ENCODE measurements at places on chromosomes 5 and 9.

DNA sequence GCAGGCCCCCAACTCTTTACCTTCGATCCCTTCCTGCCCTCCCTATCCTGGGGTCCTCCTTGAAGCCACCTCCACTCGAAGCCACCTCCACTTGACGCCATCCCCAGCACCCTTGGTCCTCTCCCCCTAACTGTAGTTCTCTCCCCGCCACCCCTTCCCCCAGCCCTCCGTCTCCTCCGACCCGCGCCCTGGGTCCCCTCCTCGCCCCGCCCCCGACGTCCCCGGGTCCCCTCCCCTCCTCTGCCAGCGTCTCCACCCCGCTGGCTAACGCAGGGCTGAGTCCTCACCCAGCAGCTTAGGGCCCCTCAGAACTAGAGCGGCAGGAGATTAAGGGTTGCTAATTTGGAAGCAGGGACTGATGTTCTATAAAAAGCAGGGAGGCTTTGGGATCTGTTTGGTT is 30.6 kb upstream of the ANKRD33B start:
- no peak for DNase-seq

GRCh38 chr5:55622460-55622859 is 87.7 kb upstream of the PLPP1 start:
- DNase-seq = no peak

- DNase-seq = no peak
Measured at GRCh38 chr9:1087120-1087881, 37.1 kb downstream of the DMRT2 start.

- DNase-seq = no peak
Measured at GRCh38 chr5:114859438-114859735, 310.3 kb downstream of the TRIM36 start.

DNA sequence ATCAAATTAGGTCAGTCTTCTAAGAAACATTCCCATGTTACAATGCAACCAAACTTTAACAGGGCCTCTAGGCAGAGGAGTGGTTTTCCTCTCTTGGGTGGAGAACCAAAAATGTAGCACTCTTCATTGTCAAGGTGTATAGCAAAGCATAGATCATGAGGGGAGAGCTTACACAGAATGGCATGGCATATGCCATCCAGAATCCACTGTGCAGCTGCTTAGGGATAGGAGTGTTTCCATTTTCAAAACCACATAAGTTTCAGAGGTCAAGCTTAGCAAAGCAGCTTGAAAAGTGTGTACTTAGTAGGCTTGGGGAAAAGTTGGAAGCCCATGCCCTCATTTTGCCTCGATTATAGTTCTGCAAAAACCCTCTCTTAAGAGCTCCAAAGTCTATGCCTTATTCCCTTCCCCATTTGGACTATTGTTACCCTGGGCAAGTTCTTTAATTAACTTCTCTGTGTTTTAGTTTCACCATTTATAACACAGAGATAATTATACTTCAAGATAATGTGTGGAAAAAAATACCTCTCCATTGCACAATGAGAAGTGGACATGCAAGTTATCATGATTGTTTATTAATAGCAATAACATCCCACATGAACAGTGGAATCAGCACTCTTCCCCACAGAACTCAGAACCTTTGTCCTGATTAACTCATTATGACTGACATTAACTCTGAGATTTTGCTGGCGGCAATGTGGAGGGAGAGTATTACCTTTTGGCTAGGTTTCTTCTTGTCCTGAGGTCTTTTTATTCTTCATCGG is 398.9 kb upstream of the WWC1 start:
- no peak for DNase-seq

- peak; percentile 69 for DNase-seq
Measured at GRCh38 chr5:125412561-125413495, 666.4 kb upstream of the ZNF608 start.

DNA sequence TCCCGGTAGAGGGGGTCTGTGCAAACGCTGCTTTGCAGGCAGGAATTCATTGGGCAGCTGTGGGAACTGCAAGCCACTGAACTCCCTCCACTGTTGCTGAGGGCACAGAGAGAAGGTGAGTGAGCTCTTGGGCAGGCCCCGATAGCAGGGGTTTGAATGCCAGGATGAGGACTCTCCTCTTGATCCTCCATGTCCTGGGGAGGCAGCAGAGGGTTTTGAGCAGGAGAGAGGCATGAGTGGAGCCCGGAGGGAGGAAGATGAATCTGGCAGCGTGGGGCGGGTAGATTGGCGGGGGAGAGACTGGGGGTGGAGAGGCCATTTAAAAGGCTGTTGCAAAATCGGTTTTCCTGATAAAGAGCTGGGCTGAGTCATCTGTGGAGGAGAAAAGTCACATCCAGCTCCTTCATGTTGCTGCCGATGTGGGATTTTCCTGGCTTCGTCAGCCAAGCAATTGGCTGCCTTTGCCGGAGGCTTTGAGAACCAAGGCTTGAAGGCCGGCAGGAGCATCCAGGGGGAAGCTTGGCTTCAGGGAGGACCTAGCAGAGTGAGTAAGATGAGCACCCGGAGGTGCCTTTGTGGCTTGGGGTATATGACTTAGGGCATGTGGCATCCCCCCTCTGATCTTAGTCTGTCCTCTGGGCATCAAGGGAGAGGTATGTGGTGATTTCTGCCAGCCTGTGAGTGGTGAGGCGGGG is at the start of gene SYNPO:
SYNPO (plus strand) TSS at position 350 of the 695 bp plus-strand sequence. CDS start 7,616 bp downstream, outside the sequence.
- DNase-seq = no peak

- DNase-seq = no peak
Measured at GRCh38 chr5:98839469-98840383, 66.3 kb downstream of the RGMB start.

DNA sequence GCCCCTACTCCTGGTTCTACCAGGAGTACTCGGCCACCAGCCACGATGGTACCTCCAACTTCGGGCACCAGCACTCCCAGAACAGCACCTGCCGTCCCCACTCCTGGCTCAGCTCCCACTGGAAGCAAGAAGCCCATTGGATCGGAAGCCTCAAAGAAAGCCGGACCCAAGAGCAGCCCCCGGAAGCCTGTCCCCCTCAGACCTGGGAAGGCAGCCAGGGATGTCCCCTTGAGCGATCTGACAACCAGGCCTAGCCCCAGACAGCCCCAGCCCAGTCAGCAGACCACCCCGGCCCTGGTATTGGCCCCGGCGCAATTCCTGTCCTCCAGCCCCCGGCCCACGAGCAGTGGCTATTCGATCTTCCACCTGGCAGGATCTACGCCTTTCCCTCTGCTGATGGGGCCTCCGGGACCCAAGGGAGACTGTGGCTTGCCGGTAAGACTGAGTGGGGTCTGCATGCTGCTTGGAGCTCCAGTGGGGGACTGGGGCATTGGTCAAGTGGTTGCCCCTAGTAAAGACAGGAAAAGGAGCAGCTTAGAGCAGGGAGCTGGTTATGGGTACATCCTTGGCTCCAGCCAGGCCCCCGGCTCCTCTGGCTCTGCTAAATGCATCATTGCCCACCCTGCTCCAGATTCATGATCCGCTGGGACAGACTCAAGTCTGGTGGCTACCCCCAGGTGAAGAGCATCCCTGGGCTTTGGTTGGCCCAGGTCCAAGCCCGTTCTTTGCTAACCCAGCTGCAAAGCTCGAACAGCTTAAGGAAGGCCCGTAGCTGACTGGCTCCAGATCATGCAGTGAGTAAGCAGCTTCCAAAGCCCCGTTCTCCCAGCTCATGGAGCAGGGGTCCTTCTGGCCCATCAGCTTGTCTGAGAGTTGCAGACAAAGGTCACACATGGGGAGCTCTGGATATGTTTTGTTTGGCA is 14.0 kb downstream of the COL27A1 start:
- no peak for DNase-seq

- DNase-seq = no peak
Measured at GRCh38 chr9:112472996-112473395, 13.6 kb upstream of the KIAA1958 start.

DNA sequence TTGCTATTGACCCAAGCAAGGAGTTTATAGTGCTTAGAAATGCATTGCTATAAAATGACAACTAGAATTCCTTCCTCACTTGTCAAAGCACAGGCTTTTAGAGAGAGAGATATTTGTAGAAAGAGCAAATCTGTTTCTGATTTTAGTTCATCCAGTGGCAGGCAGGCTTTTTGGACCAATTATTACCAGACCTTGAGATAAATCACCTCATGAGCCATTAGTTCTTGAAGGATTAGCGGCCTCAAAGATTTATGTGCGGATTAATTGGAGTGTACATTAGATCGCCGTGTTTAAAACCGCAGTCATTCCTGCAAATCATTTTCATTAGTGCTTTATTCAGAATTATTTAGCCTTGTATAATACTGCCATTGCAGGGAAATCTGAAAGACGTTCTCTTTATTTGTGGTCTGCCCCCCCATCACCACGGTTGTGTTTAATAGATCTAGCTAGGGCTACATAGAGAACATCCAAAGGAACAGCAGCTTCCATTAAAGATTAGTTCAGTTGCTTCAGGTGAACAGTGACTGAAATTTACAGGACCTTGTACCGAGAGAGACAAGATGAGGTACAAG is 28.8 kb upstream of the TJP2 start:
- DNase-seq = no peak

GRCh38 chr9:110742741-110743371 is 74.3 kb downstream of the MUSK start:
- DNase-seq = no peak

GRCh38 chr9:134156564-134157377 is 7.6 kb downstream of the RNU6ATAC start:
- DNase-seq = no peak

- no peak for DNase-seq
Measured at GRCh38 chr5:149794487-149794971, 64.4 kb downstream of the PPARGC1B start.

DNA sequence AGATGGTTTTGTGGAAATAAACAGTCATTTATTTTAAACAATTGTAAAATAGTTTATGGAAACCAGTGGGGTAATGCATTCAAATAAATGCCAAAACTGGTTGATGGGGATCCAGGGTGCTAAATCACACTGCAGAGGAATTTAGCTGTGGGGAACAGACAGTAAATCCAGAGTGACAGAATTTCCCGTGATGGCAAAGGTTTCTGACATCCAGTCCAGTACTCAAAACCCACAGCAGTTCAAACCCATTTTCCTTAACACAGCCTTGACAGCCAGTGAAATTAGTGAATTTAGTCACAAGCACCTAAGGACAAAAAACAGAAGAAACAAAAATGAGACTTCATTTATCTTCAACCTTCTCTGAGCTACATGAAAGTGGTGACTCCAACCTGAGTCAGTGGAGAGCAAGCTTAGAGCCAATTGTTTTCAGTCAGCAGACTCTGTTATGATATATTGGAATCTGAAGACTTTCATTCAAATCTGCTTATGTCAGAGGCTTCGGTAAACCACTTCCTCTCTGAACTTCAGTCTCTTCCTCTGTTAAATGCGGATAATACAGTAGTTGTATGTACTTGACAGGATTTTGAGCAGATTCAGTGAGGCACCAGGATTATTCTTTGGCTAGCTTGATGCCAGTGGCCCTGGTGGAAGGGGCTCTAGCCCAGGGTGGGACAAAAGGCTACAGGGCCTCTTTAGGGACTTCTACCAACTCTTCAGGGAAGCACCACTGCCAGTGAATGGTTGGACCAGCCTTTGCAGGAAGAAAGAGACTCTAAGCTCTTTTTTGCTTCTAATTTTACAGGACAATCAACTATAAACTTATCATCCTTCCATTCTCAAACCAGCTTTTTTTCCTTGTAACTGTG is 185.3 kb downstream of the MAPKAP1 start:
- DNase-seq = no peak

DNA sequence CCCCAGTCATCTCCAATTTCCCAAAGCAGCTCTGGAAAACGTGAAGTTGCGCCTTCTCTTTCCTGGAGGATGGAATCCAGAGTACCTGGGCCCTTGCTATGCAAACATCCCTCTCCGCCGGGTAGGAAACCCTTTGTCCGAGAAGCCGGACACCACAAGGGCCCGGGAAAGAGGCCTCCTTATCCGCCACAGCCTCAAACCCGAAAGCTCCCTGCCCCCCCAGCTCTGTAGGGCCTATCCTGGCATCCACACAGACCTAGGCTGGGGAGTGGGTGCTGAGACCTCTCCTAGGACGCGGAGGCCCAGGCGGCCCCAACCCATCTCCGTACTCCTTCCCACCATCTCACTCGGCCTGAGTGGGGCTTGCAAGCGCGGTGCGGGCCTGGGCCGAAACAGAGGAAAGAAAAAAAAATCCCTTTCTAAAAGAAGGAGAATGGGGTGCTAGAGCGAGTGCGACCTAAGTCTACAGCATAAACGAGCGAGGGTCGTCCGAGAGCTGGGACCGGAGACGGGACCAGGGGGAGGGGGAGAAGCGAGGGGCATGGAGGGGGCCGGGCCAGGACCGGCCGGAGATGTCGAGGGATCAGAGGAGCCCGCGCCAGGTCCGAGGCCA is 624 bp downstream of the FBXW11 start:
- no peak for DNase-seq

DNA sequence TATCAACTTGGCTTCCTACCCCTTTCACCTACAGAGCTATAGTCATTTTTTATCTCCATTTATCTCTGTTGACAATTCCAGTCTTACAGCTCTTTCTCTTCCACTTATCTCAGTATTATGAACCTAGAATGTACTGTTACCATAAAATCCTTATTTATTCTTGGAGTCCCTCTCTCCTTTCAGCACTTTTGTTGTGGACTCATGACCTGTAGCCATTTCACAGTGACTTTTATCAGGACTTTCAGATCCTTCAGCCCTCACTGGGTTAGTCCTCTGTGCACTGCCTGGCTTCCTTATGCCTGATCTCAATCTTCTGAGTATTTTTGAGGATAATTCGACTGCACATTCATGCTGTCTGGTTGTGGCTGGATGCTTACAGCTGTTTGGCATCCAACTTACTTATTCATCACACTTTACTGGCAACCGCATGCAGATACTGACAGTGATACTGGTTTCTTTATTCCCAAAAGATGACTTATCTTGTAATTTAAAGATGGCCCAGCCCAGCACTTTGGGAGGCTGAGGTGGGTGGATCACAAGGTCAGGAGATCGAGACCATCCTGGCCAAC is 293.3 kb downstream of the MAN2A1 start:
- DNase-seq = no peak

- DNase-seq = no peak
Measured at GRCh38 chr5:107402434-107403227, 268.1 kb downstream of the EFNA5 start.

DNA sequence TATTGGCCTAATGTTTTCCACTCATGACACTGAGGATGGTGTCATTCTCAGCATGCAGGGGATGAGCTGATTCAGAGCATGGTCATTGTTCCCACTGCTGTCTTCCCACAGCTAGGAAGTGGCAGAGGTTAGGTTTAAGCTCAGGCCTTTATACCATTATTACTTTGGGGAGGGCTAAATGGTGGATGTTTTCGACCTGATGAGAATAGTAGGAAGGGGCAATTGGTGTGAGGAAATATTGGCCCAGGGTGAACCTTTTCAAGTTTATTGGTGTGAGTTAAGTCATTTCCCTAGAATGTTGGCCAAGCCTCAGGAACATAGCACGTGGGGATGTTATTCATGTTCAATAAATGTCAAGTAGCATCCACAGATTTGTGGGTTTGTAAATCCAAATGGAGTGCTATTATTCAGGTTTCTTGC is 59.6 kb downstream of the ARHGAP26 start:
- no peak for DNase-seq

DNA sequence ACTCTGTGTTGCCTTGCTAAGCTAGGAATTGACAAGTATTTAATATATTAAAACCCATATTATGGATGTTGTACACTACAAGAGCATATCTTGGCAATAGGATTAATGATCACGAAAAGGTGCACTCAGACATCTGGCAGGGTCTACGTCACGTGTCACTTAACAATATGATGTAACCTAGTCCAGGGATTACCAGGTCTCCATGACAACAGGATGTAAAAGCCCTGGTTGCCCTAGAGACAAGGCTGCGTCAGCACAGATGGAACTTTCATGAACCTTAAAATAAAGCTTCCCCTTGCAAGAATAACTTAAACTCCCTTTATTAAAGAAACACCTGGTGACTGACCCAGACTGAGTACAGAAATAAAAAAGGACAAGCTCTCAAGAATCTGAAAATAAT is 717.8 kb downstream of the CDH18 start:
- DNase-seq = no peak

GRCh38 chr5:2725980-2726765 is 25.3 kb downstream of the IRX2 start:
- no peak for DNase-seq
